ENCODE measurements at places on chromosomes 5 and 9.

GRCh38 chr5:168055141-168055683 lies 236.2 kb upstream of the WWC1 start:
- DNase-seq = no peak

DNA sequence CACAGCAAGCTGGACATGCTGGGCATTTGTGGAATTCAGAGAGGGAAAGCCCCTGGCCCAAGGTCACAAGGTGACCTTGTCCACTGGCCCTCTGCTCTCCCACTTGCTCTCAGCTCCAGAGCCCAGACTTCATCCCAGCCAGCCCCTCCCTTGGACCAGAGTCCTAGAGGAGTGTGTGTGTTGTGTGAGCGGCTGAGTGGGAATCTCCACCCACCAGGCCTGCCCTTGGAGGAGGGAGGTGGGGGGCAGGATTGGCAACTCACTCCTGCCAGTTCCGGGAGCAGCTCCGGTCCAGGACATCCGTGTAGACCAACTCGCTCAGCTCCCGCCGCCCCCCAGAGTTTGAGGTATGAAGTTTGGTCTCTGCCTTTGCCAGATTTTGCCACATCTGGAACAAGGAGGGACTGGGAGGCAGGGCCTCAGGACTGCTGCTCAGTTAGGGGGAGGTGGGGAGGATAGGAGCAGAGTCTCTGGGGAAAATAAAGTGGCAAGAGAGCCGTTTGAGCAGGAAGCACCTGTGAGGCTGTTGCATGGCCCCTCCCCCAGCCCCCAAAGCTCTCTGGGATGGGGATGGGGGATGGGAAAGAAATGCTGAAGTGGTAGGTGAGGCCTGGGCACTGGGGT lies 1.4 kb downstream of the MZB1 start:
- no peak for DNase-seq

- no peak for DNase-seq
Measured at GRCh38 chr9:20312732-20313131, 309.6 kb downstream of the MLLT3 start.

DNA sequence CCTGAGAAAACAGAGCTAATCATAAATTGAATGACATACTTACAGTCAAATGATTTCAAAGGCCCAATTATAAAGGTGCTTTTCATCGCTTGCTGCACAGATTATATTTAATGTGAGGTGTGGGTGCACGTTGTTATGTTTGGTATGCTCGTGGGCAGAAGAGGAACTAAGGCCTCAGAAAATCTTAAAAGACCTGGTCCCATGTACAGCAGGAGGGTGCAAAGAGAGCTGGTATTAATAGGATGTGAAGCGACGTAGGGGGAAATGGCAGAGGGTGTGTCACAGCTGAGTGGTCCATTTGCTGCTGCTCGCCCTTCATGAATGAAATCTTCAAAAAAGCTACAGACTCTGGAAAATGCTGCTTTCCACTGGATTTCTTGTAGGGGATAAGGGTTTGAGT lies 40.5 kb upstream of the IFNK start:
- no peak for DNase-seq

GRCh38 chr9:23341346-23341745 lies 484.7 kb downstream of the ELAVL2 start:
- DNase-seq = no peak

- DNase-seq = no peak
Measured at GRCh38 chr5:138841531-138841930, 33.6 kb downstream of the LRRTM2 start.

DNA sequence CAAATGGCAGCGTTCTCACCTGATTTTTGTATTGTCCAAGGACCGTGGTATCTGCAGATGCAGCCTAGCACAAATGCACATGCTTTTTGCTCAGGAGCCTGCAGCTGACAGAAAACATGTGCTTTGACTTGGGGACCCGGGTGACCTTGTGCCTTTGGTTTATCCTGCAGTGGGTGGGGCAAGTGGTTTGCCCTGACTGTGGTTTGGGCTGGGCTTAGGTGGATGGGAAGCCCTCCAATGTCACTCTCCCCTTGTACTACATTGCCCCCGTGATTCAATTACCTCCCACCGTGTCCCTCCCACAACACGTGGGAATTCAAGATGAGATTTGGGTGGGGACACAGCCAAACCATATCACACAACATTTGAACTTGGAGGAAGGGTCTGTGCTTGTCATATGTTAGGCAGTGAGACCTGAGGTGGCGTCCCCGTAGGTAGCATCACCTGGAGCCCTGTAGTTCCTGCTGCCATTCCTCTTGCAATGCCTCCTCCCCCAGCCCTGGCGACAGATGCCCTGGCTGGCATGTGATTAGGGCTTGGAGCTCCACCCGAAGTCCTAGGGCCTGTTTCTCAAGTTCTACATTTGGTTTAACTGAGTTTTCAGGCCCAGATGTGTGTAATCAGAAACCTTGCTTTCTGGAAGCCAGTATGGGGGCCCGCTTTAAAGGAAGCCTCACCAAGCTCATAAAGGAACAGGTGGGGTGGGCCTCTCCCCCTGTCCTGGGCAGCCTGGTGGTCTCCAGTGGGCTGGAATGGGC lies 2.1 kb downstream of the ANKRD33B start:
- DNase-seq = no peak

GRCh38 chr9:122252796-122253195 lies 11.8 kb downstream of the RBM18 start:
- DNase-seq = no peak
